AML-193 (cell line): ENCODE measurements at places on chromosomes 2 and 18.
A peak's percentile ranks its signal among the peaks of the same experiment; 100 is the strongest.

- no peak for DNase-seq
Observed at GRCh38 chr2:9201185-9201891, 5.3 kb upstream of the ASAP2 start.

- DNase-seq = peak; percentile 77
Observed at GRCh38 chr2:47179388-47179787, 24.3 kb upstream of the STPG4 start.

DNA sequence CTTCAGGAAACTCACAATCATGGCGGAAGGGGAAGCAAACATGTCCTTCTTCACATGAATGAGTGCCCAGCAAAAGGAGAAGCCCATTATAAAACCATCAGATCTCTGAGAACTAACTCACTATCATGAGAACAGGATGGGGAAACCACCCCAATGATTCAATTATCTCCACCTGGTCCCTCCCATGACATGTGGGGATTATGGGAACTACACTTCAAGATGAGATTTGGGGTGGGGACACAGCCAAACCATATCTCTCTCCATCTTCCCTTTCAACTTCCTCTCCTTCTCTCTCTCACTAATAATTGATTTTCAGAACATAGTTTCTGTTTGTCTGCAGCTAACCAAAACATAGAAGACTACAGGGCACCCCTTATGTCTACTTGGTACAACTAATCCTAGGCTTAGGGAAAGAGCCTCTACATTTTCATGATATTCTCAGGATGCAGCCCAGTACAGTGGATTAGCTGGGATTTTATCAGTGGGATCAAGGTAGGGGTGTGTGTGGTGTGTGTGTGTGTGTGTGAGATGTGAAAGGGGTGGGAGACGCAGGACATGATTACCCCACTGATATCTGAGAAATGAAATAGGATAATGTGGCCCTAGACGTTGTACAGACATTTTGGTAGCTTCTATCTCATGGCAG is 2.8 kb upstream of the ATF2 start:
- DNase-seq = no peak

DNA sequence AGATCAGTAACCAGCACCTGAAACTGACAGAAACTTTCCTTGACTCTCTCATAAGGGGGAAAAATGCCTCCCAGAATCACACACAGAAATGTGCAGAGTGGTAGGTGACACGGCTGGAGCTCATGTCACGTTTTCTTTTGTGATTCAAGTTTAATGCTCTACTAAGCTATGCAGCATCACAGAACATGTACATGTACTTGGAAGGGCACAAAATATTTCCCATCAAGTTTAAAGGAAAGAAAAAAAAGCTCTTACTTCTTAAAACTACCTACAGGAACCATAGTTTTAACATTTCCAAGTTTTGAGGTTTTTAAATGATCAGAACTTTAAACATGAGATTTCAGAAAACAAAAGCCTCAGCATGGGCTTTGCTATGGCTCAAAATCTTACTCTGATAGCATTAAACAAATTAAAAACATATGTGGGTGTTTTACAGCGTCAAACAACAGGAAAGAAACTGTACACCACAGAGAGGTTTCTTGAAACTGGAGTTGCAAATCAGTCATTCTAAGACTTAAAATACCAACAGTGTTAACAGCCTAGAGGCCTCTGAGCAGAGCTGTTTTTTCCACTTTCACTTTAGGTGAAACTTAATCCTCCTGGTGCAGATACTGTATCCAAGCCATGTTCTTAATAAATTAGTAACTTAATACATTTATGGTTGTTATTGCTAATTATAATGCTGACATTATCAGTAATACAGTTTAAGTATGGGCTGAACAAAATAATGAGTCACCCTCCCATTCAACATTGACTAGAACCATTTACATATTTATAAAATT is 30.1 kb downstream of the MBP start:
- no peak for DNase-seq

DNA sequence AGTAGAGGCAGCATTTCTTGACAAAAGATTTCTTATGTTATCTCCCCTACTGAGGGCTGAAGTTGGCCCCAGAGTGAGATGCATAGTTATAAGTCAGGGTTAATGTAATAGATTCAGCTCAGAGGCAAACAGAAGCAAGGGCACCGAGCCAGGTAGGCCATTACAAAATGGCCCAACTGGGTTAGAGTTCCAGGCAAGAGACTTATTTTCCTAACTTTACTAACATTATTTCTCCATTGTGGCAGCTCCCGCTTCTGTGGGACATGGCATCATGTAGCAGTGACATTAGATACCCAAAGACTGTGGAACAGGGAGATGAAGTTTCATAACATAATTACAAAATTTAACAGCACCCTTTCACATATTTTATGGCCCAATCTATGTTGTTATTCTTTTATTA is 27.1 kb downstream of the TSPYL6 start:
- no peak for DNase-seq
